Thymus (tissue), 14 donors: ENCODE measurements at places on chromosomes 2 and 18. TPM values are rescaled to one million over a fixed set of nuclear protein-coding genes. Genes with fewer than 3 reads are reported as not detected.

DLGAP1 gene
- total RNA-seq: 0.24 TPM

GRCh38 chr2:101388232-101388631 lies 929 bp upstream of the CREG2 start:
- H3K36me3 ChIP-seq: no peaks in the 10 kb centered on the region
- no peak overlapping the region for H3K4me3 ChIP-seq
- peaks cover 8% of the 10 kb centered on the region for H3K4me1 ChIP-seq

NCKAP1 gene
- 23.7 TPM for total RNA-seq

- no peak overlapping the region for H3K27ac ChIP-seq
- H3K4me3 ChIP-seq: no peak overlapping the region
- no peak for DNase-seq
These were observed 912.5 kb upstream of the CRIM1 start for GRCh38 chr2:35443087-35443486.

KIF1A gene
- 0.42 TPM for total RNA-seq

DNA sequence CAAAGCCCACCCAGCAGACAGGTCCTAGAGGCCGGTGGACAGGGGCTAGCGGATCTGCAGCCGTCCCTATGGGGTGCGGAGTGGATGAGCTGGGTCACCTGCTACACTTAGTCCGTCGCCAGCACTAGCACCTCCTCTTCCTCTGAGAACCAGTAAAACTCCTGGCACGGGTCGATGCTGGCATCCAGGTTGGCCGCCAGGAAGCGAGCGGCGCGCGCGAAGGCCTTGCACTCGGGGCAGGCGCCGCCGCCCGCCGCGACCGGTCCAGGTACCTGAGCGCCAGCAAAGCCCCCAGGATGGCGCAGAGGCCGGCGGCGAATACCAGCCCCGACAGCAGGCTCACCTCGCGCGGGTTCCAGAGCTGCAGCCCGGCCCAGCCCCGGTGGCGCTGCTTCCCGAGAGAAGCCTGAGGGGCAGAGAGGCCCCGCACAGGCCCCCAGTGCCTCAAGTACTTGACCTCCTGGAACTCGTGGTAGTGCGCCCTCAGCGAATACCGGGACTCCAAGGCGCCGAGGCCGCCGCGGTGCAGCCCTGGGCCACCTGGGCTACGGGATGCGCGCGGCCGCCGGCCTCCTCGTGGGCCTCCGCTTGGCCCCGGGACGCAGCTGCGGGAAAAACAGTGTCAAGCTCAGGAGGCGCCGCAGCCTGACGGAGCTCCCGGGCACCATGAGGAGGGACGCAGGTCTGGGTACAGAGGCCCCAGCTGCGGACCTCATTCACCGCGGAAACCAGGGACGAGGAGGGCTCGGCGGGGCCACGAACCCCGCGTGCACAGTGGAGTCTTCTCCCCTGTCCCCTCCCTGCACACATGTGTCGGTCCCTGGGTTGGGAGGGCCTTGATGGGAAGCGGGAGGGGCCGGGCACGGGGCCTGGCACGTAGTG lies 27.5 kb upstream of the ALPP start:
- peaks cover 72% of the 10 kb centered on the region for H3K27me3 ChIP-seq
- H3K36me3 ChIP-seq: no peaks in the 10 kb centered on the region

- no peak overlapping the region for H3K4me3 ChIP-seq
- no peaks in the 10 kb centered on the region for H3K4me1 ChIP-seq
- peaks cover 25% of the 10 kb centered on the region for H3K36me3 ChIP-seq
- DNase-seq: no peak
These were observed 16.4 kb downstream of the NDC80 start for GRCh38 chr18:2587788-2588187.

GRCh38 chr2:99939135-99939534 lies 203.3 kb downstream of the AFF3 start:
- no peak for DNase-seq
- no peak overlapping the region for H3K4me3 ChIP-seq
- H3K4me1 ChIP-seq: no peaks in the 10 kb centered on the region
- no peaks in the 10 kb centered on the region for H3K36me3 ChIP-seq
- H3K27ac ChIP-seq: no peak overlapping the region

GRCh38 chr2:238278626-238279323 lies 9.6 kb downstream of the PER2 start:
- H3K36me3 ChIP-seq: peaks cover 19% of the 10 kb centered on the region
- H3K27me3 ChIP-seq: no peaks in the 10 kb centered on the region
- no peak overlapping the region for H3K27ac ChIP-seq
- no peaks in the 10 kb centered on the region for H3K4me1 ChIP-seq
- DNase-seq: no peak

ZSWIM2 gene
- not detected for total RNA-seq

GRCh38 chr2:67733517-67733916 lies 329.3 kb downstream of the C1D start:
- H3K4me3 ChIP-seq: no peak overlapping the region
- no peaks in the 10 kb centered on the region for H3K36me3 ChIP-seq
- DNase-seq: no peak

DNA sequence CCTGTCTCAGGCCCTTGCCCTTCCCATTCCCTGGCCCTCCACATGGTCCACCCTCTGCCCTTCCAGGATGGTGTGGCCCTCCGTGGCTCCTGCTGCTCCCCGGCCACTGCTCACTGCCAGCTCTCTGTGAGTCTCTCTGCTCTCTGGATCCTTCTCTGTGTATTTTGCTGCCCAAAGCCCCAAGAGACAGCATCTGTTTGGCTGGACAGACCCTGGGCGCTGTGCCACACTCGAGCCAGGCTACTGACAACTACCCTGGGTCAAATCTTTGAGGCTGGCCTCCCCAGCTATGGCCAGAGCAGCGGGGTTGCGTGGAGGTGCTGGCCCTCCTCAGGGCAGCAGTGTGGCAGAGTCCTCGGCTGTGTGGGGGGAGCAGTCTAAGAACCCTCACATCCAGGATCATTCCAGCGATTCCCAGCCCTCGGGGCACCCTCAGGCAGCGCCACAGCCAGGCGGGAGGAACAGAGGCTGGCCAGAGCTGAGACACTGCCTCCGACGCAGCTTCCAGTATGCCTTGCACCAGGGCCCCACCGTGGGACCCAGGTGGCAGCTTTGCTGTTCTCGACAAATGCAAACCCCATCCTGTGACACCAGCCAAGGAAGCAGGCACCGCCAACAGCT lies 139.4 kb upstream of the GLI2 start:
- DNase-seq: no peak
- no peaks in the 10 kb centered on the region for H3K36me3 ChIP-seq
- H3K4me1 ChIP-seq: no peaks in the 10 kb centered on the region
- H3K27me3 ChIP-seq: no peaks in the 10 kb centered on the region

SH3RF3 gene
- 3.2 TPM for total RNA-seq
